ENCODE measurements at places on chromosomes 16 and 17. TPM values are rescaled to one million over a fixed set of nuclear protein-coding genes. Genes with fewer than 3 reads are reported as not detected.

Gene CPHXL2
- not detected for total RNA-seq

Gene KRT27
- total RNA-seq: not detected

Gene ELOB
- 475 TPM for total RNA-seq

Gene ZFP3
- 5.3 TPM for total RNA-seq

Gene SCNN1G
- under 0.01 TPM for total RNA-seq

Gene ELMO3
- total RNA-seq: 0.82 TPM

GRCh38 chr16:30527635-30528178, 1.3 kb upstream of the ZNF768 start:
- H3K4me1 ChIP-seq: peaks cover 27% of the 10 kb centered on the region
- H3K27me3 ChIP-seq: no peaks in the 10 kb centered on the region
- H3K36me3 ChIP-seq: no peaks in the 10 kb centered on the region
- H3K4me3 ChIP-seq: peak overlapping the region; percentile 86

- no peak overlapping the region for H3K4me3 ChIP-seq
- DNase-seq: peak; percentile 87
- no peaks in the 10 kb centered on the region for H3K36me3 ChIP-seq
- H3K4me1 ChIP-seq: no peaks in the 10 kb centered on the region
Observed at GRCh38 chr17:27236717-27237315, 57.1 kb upstream of the WSB1 start.

GRCh38 chr17:65504141-65504540, 57.3 kb downstream of the AXIN2 start:
- no peaks in the 10 kb centered on the region for H3K36me3 ChIP-seq
- no peak for DNase-seq
- no peaks in the 10 kb centered on the region for H3K27me3 ChIP-seq
- no peak overlapping the region for H3K4me3 ChIP-seq
- no peaks in the 10 kb centered on the region for H3K4me1 ChIP-seq
- H3K27ac ChIP-seq: no peak overlapping the region

GRCh38 chr16:68724797-68725196, 12.3 kb upstream of the CDH1 start:
- DNase-seq: no peak
- H3K27me3 ChIP-seq: no peaks in the 10 kb centered on the region
- H3K36me3 ChIP-seq: no peaks in the 10 kb centered on the region
- no peaks in the 10 kb centered on the region for H3K4me1 ChIP-seq
- no peak overlapping the region for H3K4me3 ChIP-seq
- no peak overlapping the region for H3K27ac ChIP-seq

DNA sequence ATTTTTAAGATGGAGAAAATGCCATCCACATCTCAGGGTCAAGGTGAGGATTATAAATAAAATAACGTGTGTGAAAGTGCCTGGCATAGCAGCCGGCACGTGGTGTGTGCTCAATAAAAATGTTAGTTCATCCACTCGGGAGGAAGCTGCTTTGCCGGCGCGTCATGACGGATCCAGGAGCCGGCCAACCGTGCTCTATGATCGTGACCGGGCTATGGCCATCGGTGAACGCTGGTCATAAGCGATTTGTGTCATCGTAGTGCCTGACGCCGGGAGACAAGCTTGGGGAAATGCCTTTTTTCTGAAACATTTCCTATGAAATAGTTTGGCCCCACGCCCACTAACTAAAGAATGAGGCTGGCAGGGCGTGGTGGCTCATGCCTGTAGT, 74.0 kb downstream of the CMC2 start:
- DNase-seq: peak; percentile 79
- no peaks in the 10 kb centered on the region for H3K36me3 ChIP-seq
- H3K27ac ChIP-seq: peak overlapping the region; percentile 90
- H3K27me3 ChIP-seq: no peaks in the 10 kb centered on the region
- H3K4me1 ChIP-seq: peaks cover 22% of the 10 kb centered on the region
- H3K4me3 ChIP-seq: peak overlapping the region; percentile 29

- H3K4me1 ChIP-seq: no peaks in the 10 kb centered on the region
- peak overlapping the region; percentile 75 for H3K27ac ChIP-seq
- H3K4me3 ChIP-seq: no peak overlapping the region
- no peak for DNase-seq
- H3K36me3 ChIP-seq: no peaks in the 10 kb centered on the region
- peaks cover 59% of the 10 kb centered on the region for H3K27me3 ChIP-seq
Observed at GRCh38 chr17:76538941-76539570, 788 bp upstream of the PRCD start.

DNA sequence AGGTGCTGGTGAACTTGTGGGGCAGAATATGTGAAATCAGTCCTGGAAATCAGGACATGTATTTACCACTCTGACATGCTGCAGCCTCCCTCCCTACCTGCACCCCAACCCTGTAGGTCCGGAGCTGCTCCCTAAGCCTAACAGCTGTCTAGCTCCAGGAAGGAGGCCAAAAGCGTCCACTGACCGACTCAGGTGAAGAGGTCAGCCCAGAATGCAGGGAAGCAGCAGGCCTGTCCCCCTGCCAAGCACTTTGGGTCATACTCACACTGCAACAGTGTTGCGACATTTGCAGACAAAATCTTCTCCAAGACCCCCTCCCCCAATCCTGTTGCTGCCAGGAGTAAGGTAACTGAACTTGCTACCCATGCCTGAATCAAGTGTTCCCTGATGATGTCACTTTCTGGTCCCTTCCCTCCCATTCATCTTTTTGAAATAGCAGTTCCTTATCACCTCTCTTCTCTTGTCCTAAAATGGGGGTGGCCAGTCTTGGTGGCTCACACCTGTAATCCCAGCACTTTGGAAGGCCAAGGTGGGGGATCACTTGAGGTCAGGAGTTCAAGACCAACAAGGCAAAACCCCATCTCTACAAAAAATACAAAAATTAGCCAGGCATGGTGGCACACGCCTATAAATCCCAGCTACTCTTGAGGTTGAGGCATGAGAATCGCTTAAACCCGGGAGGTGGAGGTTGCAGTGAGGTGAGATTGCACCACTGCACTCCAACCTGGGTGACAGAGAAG, 1.3 kb upstream of the ACLY start:
- no peaks in the 10 kb centered on the region for H3K36me3 ChIP-seq
- peak overlapping the region; percentile 93 for H3K27ac ChIP-seq
- no peaks in the 10 kb centered on the region for H3K27me3 ChIP-seq
- peak; percentile 75 for DNase-seq
- no peak overlapping the region for H3K4me3 ChIP-seq

DNA sequence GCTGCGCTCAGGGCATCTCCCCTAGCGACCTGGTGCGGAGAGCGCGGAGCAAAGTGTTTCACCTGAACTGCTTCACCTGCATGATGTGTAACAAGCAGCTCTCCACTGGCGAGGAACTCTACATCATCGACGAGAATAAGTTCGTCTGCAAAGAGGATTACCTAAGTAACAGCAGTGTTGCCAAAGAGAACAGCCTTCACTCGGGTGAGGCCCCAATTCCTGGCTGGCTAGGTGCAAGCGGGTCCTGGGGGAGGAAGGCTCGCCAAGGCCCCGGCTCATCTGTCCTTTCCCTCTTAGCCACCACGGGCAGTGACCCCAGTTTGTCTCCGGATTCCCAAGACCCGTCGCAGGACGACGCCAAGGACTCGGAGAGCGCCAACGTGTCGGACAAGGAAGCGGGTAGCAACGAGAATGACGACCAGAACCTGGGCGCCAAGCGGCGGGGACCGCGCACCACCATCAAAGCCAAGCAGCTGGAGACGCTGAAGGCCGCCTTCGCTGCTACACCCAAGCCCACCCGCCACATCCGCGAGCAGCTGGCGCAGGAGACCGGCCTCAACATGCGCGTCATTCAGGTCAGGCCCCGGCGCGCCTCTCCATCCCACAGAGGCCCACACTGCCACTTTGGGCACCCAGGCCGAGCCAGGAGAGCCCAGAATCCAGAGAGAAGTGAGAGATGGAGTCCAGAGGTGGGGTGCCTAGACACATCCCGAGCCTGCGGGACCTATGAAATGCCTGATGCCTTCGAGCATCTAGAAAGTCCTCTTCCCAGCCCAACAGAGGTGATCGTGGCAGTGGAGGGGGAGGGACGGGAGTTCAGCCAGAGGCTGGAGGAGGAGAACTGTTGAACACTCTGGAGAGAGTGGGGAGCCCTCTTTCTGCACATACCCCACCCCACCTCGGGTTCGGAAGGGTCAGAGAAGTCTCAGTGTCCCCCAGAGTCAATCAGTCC, 3.3 kb downstream of the LHX1 start:
- H3K27ac ChIP-seq: no peak overlapping the region
- no peak overlapping the region for H3K4me3 ChIP-seq
- no peaks in the 10 kb centered on the region for H3K4me1 ChIP-seq
- DNase-seq: no peak
- H3K27me3 ChIP-seq: peaks cover 100% of the 10 kb centered on the region
- no peaks in the 10 kb centered on the region for H3K36me3 ChIP-seq

DNA sequence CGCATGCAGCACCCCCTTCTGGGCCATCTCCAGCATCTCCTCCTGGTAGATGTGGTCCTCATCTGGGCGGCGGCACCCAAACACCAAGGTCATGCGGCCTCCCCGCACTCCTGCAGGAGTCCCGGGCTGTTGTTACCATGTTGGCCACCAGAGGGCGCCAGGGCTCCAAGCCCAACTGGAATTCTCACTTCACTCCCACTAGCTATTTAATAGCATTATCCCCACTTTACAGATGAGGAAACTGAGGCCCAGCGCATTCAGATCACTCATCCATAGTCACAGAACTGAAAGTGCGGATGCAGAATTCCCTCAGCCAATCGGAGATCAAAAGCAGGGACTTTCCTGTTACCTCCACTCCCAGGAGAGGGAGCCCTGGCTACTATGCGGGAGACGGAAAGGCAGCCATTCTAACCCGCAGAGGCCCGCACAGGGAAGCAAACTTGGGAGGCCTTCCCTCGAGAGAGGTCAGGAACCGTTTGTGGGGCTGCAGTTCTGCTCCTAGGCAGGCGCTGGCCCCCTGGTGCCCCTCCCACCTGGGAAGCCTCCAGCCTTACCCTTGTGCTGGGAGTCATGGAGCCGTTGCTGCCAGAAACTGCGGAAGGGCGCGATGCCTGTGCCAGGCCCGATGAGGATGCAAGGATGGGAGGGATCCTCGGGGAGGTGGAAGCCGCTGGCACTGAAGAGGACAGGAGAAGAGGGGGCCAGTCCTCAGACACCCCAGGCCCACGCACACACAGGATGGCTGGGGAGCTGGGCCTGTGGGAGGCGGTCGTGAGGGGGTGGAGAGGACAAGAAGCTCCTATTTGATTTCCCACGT, 40.1 kb downstream of the NOS2 start:
- no peak overlapping the region for H3K27ac ChIP-seq
- H3K4me3 ChIP-seq: no peak overlapping the region
- DNase-seq: no peak
- no peaks in the 10 kb centered on the region for H3K27me3 ChIP-seq

- no peaks in the 10 kb centered on the region for H3K27me3 ChIP-seq
- DNase-seq: no peak
- no peaks in the 10 kb centered on the region for H3K4me1 ChIP-seq
- H3K27ac ChIP-seq: peak overlapping the region; percentile 32
- no peak overlapping the region for H3K4me3 ChIP-seq
Observed at GRCh38 chr17:73142872-73143381, 21.9 kb upstream of the SSTR2 start.

- no peaks in the 10 kb centered on the region for H3K27me3 ChIP-seq
- peaks cover 23% of the 10 kb centered on the region for H3K4me1 ChIP-seq
- DNase-seq: peak; percentile 88
- H3K36me3 ChIP-seq: peaks cover 19% of the 10 kb centered on the region
- H3K4me3 ChIP-seq: no peak overlapping the region
- peak overlapping the region; percentile 82 for H3K27ac ChIP-seq
Observed at GRCh38 chr16:10979717-10980601, 35.6 kb downstream of the CLEC16A start.

DNA sequence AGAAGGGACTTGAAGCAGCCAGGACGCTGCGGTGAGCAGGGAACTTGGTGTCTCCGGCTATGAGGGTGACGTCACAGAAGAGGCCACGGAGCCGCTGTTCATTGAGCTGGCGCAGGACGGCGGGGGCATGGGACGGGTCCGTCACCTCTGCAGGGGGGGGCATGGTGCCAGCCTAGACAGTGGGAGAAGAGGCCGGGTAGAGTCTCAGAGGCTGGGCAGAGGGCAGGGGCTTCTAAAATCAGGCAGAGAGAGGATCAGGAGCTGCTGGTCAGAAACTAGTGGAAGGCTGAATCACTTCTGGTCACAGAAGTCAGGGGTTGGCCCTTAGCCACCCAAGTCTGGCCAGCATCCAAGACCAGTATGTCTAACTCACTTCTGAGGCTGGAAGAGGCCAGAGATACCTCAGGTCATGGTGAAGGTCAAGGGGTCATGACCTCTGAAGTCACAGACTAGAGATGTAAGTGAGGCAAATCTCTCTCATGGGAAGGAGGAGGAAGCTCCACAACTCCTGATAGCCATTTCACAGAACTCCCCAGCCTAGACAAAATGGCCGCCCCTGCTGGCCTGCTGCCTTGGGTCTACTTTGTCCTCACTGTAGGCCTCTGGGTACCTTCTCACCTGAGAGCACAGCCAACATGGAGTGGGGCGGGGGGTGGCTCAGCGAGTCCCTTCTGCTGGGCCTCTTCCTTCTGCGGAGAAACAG, 12.6 kb downstream of the ZBTB4 start:
- peak; percentile 88 for DNase-seq
- H3K27me3 ChIP-seq: no peaks in the 10 kb centered on the region
- H3K4me1 ChIP-seq: no peaks in the 10 kb centered on the region
- H3K4me3 ChIP-seq: no peak overlapping the region
- peaks cover 18% of the 10 kb centered on the region for H3K36me3 ChIP-seq

DNA sequence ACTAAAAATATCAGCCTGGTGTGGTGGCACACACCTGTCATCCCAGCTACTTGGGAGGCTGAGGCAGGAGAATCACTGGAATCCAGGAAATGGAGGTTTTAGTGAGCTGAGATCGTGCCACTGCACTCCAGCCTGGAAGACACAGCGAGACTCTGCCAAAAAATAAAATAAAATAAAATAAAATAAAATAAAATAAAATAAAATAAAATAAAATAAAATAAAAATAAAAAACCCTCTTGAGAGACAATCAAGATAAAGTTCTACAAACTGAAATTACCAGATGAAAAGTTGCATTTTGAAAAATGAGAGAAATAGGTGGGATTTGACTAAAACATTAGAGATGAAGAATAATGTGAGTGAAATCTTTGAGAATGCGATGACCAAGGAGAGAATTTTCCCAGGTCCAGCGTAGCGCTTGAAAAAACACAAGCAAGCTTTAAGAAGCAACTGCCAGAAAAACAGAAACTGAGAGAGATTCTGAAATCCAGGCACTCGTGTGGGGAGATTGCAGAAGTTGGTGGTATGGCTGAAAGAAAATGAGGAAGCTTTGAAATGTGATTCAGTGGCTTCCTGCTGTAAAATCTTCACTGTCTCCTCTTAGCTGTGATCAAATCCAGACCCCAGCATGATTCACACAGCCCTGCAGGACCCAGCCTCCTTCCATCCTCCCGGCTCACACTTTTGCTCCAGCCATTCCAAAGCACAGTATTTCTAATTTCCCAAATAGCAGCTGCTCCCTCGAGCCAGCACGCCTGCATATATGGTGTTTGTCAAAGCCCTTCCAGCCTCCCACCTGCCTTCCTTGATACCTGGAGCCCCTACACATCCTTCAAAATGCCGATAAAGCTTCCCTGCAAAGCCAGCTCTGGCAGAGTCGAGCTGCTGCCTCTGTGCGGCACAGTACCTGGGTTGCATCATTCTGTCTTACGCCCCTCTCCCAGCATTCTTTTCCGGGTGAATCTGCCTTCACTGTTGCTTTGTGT, 8.2 kb upstream of the CD300E start:
- H3K4me1 ChIP-seq: peaks cover 15% of the 10 kb centered on the region
- H3K4me3 ChIP-seq: no peak overlapping the region
- peak overlapping the region; percentile 39 for H3K27ac ChIP-seq
- DNase-seq: no peak
- peaks cover 11% of the 10 kb centered on the region for H3K27me3 ChIP-seq
- H3K36me3 ChIP-seq: no peaks in the 10 kb centered on the region
